Lower lobe of right lung (tissue), 2 donors: ENCODE measurements at places on chromosomes 1 and 21. TPM values are rescaled to one million over a fixed set of nuclear protein-coding genes. Genes with fewer than 3 reads are reported as not detected.

The AUNIP gene
- not detected for total RNA-seq

The CYP4A11 gene
- not detected for total RNA-seq

The OR2T33 gene
- not detected for total RNA-seq

The FCRL5 gene
- total RNA-seq = 1.2 TPM

The MROH7 gene
- total RNA-seq = 2.1 TPM

The PWP2 gene
- total RNA-seq = 10.9 TPM

The GUCA2A gene
- total RNA-seq = not detected

The MR1 gene
- 61.4 TPM for total RNA-seq

The OR14K1 gene
- total RNA-seq = not detected

The CHD1L gene
- 34.1 TPM for total RNA-seq

The AIRE gene
- not detected for total RNA-seq

The LAMC2 gene
- 24.9 TPM for total RNA-seq

The SYDE2 gene
- 21.3 TPM for total RNA-seq
